ENCODE measurements at places on chromosomes 1 and 21.

GRCh38 chr21:27293239-27293638 is 326.4 kb upstream of the ADAMTS5 start:
- DNase-seq: no peak

DNA sequence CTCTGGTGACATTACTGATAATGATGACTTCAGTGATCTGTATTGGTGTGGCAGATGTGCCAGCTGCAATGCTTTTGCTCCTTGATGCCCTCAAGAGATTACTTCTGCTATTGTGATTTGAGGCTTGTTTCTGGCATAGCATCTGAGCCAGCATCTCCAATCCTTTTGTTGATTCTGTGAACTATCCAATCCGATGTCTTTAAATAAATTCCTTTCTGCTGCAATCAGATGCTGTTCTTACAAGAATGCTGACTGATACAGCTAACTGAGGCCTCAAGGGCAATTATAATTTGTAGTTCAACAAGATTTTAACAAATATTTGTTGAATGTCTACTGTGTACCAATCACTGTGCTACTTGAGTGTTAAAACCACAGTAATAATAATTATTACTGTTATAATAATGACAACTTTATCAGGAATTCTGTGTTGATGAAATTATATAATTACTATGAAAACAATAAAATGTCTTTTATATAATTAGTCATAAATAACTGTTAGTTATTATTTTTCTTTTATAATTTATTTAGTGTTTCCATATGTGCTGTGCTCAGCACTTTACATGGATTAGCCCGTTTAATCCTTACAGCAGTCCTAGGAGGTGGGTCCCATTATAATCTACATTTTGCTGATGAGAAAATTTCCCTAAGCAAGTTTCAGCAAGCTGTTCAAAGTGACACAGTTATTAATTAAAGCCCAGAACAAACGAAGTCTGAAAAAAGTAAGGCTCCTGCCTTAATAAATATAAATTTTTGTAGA is 308.2 kb downstream of the BRINP3 start:
- DNase-seq: no peak

- no peak for DNase-seq
These were observed 44.1 kb upstream of the WLS start for GRCh38 chr1:68276448-68276847.

DNA sequence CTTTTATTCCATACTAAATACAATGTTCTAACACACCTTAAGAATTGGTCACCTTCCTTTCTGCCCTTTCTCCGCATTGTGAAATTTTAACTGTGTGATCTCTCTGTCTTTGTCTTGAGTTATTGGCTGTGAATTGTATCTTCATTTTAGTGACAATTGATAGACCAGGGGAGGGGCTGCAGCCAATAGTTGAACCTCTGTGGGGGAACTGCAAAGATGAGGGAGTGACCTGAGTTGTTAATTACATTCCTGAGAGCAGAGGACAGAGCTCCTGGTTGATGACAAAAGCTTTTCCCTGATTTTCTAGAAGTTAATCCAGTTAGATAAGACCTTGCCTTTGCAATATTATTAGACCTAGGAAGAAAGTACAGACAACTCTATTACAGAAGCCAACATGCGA is 1535.7 kb downstream of the BRINP3 start:
- DNase-seq: no peak

- DNase-seq: no peak
These were observed 119.8 kb downstream of the OSBPL9 start for GRCh38 chr1:51736702-51737101.

DNA sequence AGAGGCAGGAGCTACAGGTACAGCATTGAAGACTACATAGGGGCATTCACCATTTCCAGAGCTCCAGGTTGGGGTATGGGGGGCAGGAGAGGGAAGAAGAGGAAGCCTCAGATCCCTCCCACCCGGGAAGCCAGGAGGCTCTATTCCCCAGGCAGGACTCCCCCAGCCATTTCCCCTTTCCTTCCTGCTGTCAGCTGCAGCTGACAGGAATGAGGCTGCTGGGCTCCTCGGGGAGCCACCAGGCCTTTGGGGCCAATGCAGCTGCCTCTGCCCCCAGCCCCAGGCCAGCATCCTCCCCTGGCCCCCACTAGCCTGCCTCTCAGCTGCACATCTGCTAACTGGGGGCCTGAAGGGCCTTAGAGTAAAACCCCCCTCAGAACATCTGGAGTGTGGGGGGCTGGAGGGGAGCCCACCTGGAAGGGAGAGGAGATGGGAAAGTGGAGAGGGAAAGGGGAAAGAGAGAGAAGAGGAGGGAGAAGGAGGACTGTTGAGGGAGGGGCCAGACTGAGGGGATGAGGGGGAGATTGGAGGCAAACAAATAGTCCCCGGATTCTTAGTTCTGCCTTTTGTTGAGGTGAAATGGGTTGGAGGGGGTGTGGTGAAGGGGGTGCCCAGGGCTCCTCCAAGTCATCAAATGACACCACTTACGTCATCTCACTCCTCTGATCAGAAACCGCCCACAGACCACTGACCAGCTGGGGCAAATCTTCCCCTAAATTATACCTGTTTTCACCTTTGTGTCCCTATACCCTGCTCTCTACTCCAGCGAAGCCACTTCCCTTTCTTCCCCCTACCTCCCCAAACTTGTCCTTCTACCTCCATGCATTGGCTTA is 58.0 kb downstream of the LGR6 start:
- no peak for DNase-seq

DNA sequence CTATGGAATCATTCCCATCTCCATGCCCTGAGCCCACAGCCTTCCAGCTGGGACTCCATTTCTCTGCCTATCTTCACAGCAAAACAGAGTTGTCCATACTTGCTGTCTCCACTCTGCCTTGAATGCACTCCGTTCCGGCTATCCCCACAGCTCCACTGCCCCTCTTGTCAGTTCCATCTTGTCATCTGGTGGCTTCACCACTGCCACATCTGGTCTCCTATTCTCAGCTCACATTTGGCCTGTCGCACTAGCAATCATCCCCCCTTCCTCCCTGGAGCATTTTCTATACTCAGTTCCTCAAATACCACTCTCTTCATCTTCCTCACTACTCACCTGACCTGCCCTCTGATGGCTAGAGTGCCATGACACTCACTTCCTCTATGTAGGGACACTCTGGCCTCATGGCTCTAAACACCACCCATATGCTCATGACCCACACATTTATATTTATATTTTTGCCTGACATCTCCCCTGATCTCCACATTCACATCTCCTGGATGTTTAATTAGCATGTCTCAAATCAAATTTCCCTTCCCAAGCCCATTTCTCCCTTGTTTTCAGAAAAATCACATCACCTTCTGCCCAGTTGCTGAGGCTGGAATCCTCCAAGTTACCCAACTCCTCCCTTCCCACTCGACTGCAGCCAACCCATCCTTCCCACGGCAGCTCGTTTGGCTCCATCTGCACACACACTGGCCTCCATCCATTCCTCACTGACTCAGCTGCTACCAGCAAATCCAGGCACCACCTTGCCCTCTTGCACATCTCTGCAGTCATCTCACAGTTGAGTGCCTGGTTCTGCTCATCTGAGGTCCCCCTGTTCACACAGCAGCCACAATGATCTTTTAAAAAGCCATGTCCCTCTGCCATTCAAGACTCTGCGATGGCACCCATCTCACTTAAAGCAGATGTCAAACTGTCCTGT is 6.1 kb downstream of the ZNF692 start:
- DNase-seq: no peak

DNA sequence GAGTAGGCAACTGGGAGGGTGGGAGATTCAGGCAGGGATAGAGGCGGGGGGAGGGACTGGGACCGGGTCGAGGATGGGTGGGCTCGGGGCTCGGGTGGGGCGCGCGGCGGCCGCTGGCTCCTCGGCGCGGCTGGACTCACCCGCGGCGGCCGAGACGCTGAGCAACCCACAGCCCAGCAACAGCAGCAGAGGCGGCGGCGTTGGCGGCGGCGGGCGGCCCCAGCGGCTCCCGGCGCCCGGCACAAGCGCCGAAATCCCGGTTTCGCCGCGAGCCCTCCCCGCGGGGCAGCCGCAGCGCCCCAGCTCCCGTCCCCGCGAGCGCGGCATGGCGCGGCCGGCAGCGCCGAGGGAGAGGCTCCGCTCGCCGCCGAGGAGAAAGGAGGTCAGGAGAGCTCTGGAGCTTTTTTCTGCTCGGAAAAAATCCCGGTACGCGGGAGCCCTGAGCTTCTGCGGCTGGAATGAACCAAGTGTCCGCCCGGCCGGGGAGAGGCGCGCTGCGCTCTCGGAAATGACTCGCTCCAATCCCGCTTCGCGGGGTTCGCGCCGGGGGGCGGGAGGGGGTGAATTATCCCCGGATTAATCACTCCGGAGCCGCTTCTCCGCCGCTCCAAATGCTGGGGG is at the start of gene CSMD2:
Gene CSMD2, minus strand, starts transcription at position 460 of the 621 bp plus-strand sequence. Its CDS starts 133 bp downstream, at position 327.
- no peak for DNase-seq

GRCh38 chr1:70554341-70554740 is 143.3 kb downstream of the CTH start:
- no peak for DNase-seq

DNA sequence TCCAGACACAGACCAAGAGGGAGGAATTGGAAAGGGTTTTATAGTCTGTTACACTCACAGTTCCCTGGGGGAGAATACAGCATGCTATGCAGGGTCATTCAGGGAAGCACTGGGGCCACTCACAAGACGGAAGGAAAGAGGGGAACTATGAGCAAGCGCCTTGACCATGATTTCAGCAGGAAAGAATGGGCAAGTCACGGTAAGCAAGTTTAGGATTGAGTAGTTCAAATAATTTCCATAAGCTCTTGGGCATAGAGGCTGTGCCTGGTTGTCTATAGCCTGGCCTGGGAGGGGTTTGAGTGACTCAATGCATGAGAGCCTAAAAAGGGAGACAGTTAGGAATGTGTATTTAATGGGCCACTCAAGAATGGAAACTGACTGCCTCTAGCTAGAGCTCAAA is 176.7 kb downstream of the TTLL7 start:
- no peak for DNase-seq

- DNase-seq: no peak
These were observed 9.7 kb upstream of the PTGS2 start for GRCh38 chr1:186689907-186690306.

- DNase-seq: no peak
These were observed 364.5 kb upstream of the CAMK1G start for GRCh38 chr1:209218981-209219380.

DNA sequence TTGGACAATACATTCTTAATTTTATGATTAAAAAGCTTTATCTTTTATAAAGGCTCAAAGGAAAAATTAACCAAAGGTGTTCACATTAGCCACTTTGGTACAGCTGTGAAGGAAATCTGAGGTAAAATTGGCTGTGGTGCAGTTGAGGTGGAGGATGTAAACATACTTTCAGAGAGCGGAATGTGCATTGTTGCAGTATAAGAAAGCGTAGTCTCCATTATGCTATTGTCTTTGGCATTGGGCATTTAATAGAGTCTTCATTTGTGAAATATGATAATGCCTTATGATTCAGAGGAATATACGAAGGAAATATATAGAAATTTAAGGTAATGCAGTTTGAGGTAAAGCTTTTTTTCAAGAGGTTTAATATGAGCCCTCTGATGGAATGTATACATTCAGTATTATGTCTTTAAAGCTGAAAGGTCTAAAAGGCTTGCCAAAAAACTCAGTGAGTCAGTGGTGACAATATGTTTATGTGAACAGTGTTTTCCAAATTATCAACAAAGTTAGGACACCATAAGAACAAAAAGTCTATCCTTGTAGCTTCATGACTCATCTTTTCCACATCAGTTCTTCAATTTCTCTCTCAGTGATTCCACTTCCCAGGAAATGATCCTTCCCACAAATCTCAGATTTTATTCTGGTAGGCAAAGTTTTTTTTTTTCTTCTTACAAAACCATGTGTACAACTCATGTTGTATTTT is 26.9 kb upstream of the DDR2 start:
- DNase-seq: no peak

GRCh38 chr1:70916034-70916427 is 131.6 kb downstream of the PTGER3 start:
- DNase-seq: no peak

DNA sequence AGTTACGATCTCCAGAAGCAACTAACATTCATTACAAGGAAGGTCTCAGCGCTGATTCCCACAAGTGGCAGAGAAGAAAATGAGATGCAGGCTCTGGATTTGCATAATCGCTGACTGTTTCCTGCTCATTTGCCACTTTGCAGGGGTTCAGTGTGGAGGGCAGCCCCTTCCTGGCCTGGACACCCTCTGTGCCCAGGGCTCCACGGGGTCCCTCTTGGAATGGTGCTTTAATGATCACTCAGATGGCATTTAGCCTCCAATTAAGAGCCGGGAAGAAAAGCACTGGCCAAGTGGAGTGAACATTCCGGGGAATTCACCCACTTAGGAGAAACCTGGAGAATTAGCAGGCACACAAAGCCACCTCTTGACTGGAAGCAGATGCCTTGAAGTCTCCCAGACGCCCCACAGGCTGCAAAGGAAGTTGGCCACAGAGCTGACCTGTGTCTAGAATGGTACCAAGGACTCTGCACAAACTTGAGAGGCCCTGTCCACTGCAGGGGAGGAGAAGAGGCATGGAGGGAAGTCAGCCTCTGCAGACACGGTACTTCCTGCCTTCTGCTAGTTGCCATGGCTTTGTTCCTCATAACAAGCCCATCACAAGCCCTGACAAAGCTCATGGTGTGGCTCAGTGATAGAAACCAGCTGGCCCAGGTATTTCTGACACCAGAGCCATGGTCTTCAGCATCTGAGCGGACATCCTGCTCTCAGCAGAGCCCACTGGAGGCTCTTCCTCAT is 157.2 kb downstream of the KAZN start:
- DNase-seq: no peak

- no peak for DNase-seq
These were observed 5.5 kb upstream of the SYNJ1 start for GRCh38 chr21:32733356-32733755.

DNA sequence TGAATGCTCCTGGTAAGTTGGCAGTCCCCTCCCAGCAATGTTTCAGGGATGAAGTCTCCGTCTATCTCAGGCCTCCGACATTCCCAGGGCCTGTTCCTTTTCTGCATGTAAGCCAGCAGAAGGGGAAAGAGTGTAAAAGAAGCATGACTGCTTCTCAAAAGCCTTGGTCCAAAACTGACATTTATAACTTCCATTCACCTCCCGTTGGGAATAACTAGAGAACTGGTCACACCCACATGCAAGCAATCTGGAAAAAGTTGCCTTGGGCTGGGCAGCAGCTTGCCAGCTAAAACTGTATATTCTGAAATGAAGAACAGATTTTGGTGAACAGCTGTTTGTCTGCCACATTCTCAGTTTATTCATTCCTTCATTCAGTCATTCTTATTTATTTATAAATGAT is 24.2 kb upstream of the NPL start:
- DNase-seq: no peak

DNA sequence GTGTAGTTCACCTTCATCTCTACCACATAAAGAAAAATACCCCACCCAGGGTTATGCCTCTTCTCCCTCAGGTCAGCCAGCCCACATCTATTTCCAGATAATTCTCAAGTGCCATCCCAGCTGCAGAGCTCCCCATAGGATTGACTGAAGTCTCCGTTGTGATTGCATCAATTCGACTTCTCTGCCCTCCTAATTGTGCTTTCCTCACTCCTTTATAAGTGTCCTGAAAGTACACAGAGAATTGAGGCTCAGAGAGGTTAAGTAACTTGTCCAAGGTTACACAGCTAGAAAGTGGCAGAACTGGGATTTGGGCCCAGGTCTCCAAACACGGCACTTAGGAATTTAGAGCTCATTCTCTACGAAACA is 15.0 kb downstream of the ZSWIM5 start:
- no peak for DNase-seq
